WERI-Rb-1 (cell line): ENCODE measurements at places on chromosomes 2 and 18.
A peak's percentile ranks its signal among the peaks of the same experiment; 100 is the strongest.

- no peak for DNase-seq
These were observed 182.3 kb downstream of the LOXHD1 start for GRCh38 chr18:46474487-46475389.

- DNase-seq: no peak
These were observed 52.3 kb upstream of the ITGB6 start for GRCh38 chr2:160252278-160252887.

DNA sequence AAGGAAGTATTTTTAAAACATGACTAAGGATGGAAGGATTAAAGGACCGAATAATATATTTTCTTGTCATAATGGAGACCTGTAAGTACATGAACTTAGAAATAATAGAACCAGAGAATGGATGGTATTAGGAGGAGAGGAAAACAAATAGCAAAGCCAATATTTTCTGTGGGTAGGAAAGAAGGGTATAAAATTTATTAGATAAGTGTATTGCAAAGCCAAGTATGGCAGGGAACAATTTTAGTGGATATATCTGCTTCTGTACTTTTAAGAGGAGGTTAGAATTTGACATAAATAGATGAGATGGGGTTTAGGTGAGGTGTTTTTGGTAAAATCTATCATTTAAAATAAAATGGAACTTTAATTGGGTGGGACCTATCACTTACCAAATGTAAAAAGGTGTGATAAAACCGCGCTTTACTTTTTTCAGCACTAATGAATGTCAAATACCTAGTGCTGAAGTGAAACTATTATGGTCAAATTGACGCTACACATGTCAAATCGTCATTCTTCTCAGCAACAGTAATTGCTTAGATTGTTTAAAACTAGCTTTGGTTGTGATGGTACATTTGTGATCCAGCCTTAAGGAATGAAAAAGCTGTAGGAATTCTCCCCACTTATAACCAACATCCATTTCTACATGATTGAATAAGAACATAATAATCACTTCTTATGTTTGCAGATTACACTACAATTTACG is 78.1 kb upstream of the ZEB2 start:
- DNase-seq: no peak

DNA sequence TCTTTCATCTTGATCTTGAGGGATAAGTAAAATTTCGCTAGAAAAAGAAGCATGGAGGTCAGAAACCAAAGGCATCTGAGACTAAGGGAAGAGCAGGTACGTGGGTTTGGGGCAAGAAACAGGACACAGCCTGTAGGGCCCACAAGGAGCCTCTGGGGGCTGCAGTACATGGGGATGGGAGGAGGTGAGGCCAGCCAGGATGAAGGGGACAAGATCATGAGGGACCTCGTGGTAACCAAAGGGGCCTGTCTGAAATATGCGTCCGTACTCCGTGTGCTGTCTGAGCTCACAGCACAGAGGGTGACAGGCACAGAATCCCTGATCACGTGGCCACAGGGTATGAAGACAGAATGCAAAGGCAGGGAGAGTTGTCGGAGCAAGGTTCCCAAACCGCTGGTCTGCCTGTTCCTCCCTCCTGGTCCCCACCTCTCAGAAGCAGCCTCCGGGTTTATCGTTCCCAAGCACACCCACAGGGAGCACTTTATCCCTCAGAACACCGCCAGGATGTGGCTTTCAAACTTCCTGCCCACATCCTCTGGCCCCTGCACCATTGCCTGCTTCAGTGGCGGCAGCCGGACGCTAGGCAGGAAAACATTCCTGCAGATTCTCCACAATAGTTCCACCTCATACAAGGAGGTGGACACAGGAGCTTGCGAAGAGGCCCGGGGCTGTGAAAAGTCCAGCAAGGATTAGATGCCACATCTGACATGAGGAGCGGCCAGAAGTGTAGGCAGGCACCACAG is 12.0 kb downstream of the TMEM163 start:
- DNase-seq: no peak

- DNase-seq: peak; percentile 65
These were observed 68.7 kb downstream of the MTHFD2 start for GRCh38 chr2:74267068-74267467.
